Effector CD4-positive, alpha-beta T cell (primary cell): ENCODE measurements at places on chromosomes 11 and 22.

DNA sequence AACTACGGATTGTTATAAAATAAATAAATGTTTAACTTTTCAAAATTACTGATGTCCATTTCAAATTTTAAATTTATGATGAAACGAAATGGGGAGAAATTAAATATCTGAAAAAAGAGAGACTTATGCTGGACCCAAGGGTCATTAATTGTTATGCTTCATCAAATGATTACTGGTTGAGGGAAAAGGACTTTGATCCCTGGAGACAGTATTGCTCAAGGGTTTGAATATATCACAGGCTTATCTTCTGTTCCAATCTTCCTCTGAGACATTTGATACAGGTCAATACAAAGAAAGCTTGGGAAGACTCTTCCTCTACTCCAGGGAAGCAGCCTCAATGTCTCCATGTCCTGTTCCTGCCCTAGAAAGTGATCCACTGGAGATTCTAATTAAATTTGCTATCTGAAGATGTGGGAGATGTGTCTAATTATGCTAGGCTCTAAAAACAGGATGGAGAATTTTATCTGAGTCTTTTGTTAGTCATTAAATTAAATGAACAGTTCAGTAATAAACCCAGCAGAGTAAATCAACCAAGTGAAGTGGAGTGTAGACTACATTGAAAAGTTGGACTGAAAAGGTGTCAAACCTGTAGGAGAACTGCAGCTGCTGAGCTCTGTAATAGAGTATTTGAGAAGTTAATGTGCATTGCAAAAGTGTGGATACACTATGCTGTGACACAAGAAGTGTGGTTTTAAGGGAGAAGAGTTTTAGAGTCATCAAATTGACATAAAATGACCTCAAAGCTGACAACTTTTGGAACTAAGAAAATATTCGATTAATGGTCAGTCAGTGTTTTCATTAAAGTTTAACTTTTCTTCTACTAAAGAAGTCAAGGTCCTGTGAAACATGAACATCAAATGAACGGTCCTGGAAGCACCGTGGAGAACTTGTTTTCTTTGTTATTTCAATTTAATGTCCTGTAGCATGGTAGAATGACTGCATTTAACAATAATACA lies 623.7 kb upstream of the CCDC90B start:
- DNase-seq = no peak

GRCh38 chr11:109306322-109306721 lies 115.7 kb upstream of the C11orf87 start:
- no peak for DNase-seq

GRCh38 chr11:36022882-36023281 lies 79.0 kb downstream of the LDLRAD3 start:
- no peak for DNase-seq

DNA sequence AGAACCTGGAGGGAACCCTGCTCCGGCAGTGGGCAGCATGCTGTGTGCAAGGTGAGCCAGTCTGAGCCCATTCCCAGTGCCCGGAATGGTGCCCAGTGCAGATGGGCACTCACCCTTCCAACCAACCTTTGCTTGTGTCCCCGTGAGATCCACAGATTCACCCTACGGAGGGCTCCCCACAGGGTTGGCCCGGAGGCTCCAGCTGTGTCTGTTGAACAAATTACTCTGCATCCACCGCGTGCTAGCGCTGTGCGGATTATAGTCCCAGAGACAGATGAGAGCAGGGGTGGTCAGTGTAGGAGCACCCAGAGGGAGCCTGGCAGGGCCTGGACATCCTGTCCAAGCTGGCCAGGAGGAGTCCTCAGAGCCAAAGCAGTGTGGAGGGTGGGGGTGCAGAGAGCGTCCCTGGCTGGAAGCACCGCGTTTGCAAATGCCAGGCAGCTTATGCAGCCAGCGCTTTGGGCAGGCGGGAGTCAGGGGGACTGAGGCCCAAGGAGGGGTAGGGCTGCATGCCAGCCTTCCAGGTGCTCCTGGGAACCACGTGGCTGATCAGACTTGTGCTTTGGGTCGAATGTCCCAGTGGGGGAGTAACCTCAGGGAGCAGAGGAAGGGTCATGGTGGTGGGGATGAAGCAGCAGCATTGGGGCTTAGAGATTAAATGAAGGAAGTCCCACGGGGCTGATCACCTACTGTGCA lies 80.5 kb downstream of the KCNQ1 start:
- no peak for DNase-seq

DNA sequence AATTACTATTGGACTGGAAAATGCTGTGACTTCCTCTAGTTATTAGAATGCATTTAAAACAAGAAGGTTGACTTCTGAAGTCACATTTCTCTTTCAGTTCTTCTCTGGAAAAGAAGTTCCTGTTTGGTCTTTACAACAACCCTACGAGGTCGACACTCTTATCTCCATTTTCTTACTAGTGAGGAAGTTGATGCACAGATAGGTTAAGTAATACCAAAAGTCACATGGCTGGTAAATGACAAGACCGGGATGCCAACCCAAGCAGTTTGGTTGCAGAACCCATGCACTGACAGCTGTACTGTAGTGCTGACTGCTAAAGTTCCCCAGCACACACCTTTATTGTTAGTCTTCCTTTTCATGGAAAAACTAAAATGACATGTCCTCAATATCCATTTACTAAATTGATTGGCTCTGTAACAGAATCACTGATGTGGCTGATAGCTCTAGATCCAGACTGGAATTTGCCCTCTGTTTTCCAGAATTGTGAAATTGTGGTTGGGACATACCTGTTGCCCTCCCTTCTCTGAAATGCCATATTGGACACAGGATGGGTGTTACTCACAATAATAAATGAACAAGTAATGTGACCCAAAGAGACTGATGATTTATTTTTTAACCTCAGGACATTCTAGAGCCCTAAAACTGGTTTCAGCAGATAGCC lies 9.4 kb upstream of the TECTA start:
- no peak for DNase-seq

GRCh38 chr11:104881117-104881794 lies 17.0 kb downstream of the CASP12 start:
- DNase-seq = no peak

DNA sequence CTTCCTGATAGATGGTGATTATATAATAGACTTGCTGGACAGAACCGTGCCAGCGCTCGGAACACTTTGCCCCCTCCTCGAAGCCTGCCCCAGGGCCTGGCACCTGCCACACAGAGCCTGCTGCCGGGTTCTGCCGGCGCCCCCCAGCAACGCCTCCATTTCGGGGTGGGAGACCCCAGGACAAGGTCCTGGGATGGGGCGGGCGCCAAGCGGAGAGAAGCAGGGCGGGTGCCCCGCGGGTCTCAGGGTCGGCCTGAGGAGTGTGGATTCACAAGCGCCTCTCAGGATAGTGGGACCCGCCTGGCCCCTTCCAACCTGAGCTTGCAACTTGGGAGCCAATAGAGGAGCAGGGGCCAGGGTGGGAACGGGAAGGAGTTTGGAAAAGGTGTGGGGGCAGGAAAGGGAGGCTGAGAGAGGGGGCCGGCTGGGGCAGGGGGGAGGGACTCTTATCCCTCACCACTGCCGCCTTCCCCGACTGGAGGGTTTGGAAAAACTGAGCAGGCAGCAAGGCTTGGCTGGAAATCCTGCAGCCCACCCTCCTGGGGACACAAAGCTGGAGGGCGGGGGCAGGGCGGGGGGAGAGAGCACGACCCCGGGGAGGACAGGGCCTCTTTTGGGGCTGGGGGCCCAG lies 3.3 kb upstream of the BCL9L start:
- no peak for DNase-seq
